ENCODE measurements at places on chromosomes 13 and 19.

- no peak for DNase-seq
Measured at GRCh38 chr13:43203781-43204180, 180.4 kb downstream of the DNAJC15 start.

DNA sequence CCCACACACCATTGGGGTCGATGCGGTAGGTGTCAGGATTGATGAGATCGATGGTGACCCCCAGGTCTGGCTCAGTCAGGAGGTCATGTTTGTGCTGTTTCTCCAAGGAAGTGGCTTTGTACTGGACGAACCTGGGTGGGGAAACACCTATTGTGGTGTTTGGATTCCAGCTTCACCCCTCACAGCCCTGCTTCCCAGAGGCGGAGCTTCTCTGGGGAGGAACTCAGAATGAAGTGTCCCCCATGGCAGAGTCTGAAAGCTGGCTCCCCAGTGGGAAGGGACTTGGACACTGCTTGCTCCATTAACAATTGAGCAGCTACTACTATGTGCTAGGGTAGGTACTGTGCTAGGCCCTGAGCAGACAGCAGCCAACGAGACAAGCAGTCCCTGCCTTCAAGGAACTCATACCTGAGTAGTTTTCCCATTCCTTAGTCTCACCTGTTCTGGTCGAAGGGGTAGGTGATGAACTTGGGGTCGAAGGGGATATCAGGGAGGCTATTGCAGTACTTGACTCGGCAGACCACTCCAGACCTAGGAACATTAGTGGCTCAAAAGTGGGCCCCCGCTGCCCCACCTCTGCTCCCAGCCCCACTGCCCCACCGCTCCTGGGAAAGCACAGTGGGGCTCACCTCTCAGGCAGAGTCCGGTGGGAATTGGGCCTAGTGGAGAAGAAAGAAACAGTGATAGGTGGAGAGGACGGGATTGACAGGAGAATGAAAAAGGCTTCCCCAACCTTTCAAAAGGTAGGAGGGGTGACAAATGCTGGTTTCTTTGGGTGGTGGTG, 1.1 kb downstream of the PAF1 start:
- no peak for DNase-seq

GRCh38 chr19:3296034-3296433, 70.3 kb upstream of the NFIC start:
- no peak for DNase-seq

- DNase-seq: no peak
Measured at GRCh38 chr13:20729633-20730585, 26.4 kb downstream of the IL17D start.

DNA sequence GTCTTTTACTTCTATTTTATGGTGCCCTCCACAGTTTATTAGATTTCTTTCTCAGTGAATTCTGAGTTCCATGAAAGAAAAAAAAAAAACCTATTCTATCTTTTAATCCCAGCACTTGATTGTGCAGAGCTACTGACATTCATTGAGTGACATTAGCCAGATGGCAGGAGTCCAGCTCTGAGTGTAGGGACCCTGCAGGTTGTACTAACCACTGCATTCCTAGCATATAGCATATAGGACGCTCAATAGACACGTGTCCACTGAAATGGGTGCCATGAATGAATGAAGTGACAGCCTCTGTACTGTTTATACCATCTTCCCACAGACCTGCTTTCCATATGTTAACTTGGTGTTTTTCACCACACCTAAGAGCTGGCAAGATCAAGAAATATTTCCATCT, 206.3 kb downstream of the RAP2A start:
- DNase-seq: no peak

- DNase-seq: no peak
Measured at GRCh38 chr13:22055259-22055658, 384.4 kb downstream of the FGF9 start.

Data from inflammatory macrophage treated with lipopolysaccharide for 1 hour (primary cell).